ENCODE measurements at places on chromosomes 16 and 17.
A peak's percentile ranks its signal among the peaks of the same experiment; 100 is the strongest.

GRCh38 chr16:4891886-4892216 is 44.6 kb downstream of the UBN1 start:
- no peak for DNase-seq

- DNase-seq = no peak
Observed at GRCh38 chr17:3582915-3583314, 25.3 kb upstream of the TRPV3 start.

DNA sequence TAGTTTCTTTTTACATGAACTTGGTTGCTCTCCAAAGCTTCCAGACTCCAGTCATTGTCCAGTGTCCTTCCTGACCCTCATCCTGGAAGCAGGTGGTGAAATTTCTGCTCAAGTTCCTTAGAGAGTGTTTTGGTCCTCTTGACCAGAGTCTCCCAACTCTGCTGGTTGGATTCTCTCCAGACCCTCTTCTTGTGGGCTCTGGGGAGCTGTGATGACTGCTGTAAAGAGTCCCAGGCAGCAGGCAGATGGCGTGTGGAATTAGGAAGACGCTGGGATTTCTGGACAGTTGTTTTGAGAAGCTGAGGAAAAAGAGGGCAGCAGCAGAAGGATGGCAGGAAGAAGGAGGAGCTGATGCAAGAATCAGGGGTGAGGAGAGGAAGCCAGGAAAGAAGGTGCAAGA is 1.6 kb upstream of the SEZ6 start:
- no peak for DNase-seq

- DNase-seq = no peak
Observed at GRCh38 chr17:14298947-14299279, 2.0 kb upstream of the HS3ST3B1 start.

DNA sequence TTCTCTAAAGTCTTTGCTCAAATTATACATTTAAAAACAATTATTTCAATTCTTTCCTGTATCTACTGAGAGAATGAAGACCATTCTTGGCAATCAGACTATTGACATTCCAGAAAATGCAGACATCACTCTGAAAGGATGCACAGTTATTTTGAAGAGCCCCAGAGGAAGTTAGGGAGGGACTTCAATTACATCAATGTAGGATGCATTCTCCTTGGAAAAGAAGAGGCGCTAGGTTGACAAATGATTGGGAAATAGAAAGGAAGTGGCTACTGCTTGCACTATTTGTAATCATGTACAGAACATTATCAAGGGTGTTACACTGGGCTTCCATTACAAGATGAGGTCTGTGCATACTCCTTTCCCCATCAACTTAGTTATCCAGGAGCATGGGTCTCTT is 74.3 kb downstream of the SSH2 start:
- no peak for DNase-seq

GRCh38 chr17:81090361-81091136 is 55.6 kb downstream of the BAIAP2 start:
- DNase-seq = no peak

- peak; percentile 22 for DNase-seq
Observed at GRCh38 chr16:28504707-28505404, 1.8 kb downstream of the IL27 start.

GRCh38 chr17:54950116-54950515 is 18.3 kb downstream of the COX11 start:
- DNase-seq = no peak

DNA sequence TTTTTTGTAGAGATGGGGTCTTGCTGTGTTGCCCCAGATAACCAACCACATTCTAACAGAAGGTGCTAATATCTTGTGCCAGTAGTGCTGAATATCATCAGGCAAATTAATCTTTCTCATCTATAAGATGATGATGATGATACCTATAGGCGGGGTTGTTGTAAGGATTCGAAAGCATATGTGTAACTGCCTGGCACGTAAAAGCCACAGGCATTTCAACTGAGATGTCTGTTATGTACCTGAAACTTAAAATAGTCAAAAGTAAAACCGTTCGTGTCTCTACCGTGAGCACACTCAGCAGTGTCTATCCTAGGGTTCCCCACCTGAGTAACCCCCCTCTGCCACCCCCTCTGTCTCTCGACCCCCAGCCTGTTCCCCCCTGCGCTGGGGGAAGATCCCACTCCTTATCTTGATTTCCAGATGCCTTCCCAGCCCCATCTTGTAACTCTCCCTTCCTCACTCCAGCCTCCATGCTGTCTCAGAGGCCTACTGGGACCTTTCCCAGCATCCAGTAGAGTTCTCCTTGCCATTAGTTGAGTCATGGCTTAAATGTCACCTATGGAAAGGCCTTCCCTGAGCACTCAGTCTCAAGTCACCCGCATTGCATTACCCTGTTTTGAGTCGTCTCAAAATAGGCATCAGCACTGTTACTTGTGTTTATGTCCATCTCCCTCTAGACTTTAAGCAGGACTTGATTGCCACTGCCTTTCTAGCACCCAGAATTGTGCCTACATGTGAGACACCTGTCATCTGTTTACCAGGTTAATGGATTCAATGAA is 34.1 kb downstream of the CDRT15 start:
- DNase-seq = no peak

DNA sequence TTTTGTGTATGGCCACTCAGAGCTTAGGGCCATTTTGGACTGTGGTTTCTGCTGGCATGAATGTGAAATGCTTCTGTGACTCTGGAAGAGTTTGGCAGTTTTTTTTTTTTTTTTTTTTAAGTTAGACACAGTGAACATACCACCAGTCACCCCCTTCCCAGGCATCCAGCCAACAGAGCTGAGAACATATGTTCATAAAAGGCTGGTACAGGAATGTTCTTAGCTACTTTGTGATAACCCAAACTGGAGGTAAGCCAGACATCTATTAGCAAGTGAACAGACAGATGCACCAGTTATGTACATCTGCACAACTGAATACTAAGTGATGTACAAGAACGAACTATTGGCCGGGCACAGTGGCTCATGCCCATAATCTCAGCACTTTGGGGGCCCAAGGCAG is 92.7 kb downstream of the ABCC1 start:
- DNase-seq = no peak

- no peak for DNase-seq
Observed at GRCh38 chr16:64150193-64150592, 971.7 kb downstream of the CDH11 start.

DNA sequence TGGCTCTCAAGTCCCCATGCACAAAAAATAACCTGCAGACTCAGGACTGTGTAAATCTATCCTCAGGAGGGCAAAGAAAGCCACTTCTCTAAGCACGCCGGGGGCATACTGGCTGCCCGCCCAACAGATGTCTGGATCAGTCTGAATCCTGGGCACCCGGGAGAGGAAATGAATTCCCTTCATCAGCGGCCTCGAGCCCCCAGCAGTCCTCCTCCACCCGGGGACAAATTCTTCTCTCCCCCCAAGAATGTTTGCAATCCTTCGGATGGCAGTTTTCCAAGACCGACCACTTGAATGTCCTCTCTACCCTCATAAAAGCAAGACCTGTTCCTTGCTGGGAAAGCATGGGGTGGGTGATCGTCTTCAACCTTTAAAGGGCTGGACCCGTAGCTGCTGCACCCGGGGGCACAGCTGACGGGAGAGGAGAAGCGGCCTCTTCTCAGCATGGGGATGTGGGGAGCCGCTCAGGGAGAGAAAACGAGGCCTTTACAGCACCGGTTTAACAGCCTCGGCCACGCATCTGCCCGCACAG is 9.4 kb upstream of the MAP2K3 start:
- peak; percentile 29 for DNase-seq

GRCh38 chr17:81350320-81350890 is 44.9 kb upstream of the BAHCC1 start:
- no peak for DNase-seq

- peak; percentile 21 for DNase-seq
Observed at GRCh38 chr17:48814504-48814903, 2.5 kb downstream of the TTLL6 start.

DNA sequence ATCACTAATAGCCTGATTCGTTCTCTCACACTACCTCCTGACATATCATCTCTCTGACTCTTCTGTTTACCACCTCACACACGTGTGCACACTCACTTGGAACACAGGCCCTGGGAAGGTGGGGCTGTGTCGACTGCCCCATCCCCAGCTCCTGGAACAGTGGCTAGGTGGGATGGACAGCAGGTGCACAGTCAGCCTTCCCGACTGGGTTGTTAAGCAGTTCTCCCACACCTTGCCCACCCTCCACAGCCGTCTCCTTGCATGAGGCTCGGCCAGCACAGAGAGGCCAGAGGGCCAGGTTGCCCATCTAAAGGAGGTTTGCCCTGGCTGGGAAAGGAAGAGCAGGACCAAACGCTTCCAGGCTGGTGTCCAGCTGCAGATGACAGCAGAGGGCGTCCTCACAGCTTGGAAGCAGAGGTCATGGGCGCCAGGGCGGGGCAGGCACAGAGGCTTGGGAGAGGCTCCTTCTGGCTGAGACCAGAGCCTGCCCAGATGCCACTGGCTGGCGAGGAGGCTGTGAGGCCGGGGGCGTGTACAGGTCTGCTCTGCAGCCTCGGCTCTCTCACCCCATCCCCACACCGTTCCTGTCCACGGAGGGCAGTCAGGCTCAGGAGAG is 92.8 kb downstream of the AMFR start:
- no peak for DNase-seq

DNA sequence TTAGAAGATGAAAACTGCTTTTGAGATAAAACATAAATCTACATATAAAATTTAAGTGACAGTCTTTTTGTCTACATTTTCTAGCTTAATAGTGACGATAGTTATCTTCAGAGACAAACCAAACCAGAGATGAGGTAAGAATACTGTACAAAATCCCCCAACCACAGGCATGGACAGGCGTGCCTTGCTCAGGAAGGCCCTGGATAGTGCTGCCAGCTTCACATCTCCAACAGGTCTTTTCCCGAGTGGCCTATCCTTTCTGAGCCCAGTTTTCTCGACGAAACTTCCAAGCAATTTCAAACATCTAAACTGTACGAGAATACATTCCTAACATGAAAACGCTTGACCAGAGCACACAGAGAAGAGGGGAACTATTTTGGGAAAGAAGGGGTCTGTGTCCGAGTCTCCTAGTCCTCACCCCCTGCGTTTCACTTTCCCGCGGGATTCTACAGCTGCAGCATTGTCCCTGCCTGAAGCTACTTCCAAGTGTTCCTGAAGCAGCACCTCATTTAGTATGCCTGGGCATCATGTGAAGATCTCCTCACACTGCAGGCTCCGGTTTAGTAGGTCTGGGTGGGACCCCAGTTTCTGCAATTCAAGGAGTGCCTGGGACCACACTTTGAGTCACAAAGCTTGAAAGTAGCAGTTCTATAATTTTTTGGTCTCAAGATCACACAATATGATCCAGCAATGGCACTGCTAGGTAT is 37.8 kb downstream of the GNA13 start:
- no peak for DNase-seq

GRCh38 chr17:42049834-42050392 is 488 bp downstream of the C17orf113 start:
- DNase-seq = no peak

DNA sequence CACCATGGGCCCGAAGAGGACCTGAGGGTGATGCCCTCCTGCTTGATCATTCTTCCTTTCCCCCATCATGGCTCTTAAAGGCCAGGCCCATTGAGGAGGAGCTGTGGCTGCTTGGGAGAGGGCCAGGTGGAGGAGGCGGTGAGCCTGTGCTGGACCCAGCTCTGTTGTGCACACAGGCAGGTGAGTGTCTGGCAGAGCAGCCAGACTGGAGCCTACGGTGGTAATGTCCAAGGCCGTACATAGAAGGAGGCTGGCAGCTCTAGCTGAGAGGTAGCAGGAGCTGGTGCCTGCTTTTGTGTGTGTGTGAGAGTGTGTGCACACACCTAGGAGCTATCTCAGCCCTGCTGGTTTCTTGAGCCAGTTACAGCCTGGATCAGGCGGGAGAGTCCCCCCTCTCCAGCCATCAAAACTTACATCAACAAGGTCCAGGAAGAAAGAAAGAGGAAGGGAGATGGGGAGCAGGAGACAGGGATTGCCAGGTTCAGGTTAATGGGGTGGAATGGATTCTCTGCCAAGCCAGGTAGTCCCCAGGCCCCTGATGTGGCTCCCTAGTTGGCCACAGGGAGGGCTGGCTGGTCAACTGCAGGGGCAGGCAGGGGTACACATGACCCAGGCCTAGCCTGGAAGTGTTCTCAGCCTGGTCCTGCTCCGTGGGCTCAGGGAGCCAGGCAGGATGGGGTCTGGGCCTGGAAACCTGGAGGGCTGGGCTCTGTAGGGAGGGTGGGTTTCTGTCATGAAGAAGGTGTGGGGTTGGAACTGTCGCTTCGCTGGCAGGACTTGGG is 107.1 kb downstream of the RAP1GAP2 start:
- peak; percentile 14 for DNase-seq

GRCh38 chr17:7903154-7904103 is 12.7 kb downstream of the RNF227 start:
- DNase-seq = no peak

GRCh38 chr17:36791942-36792475 is 145.3 kb upstream of the LHX1 start:
- DNase-seq = no peak

DNA sequence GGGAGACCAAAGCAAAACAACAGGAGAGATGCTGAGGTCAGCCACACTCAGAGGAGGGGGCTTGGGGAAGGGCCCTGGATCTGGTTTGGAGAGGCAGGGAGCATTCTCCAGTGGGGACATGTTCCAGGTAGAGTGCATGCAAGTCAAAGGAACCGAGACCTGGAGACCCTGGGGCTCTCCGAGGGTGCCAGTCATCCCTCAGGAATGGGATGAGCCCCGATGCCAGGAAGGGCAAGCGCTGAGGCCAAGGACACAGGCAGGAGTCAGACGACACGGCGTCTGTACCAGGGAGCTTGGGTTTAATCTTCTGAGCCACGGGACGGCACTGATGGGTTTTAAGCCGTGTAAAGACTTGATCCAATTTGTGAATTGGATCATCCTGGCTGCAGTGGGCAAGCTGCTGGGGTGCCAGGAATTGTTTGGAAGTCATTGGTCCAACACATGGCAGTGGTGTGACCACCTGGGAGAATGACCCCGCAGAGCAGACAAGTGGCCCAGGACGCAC is 32.9 kb upstream of the ANKRD40CL start:
- DNase-seq = no peak

DNA sequence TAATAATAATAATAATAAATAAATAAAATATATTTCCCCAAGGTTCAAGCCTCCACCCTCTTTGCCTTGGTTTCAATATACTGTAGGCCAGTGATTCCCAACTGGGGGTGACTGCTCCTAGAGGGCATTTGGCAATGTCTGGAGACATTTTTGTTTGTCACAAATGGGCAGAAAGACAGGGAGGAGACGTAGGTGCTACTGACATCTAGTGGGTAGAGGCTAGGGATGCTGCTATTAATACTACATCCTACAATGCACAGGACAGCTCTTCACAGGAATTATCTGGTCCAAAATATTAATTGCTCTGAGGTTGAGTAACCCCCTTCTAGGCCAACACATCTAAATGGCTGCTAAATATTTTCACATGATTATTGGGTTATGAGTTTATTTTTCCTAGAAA is 12.8 kb upstream of the PRR14 start:
- peak; percentile 46 for DNase-seq

GRCh38 chr17:78645421-78646295 is 68.5 kb upstream of the DNAH17 start:
- no peak for DNase-seq

- no peak for DNase-seq
Observed at GRCh38 chr17:43085474-43085873, 39.7 kb downstream of the BRCA1 start.
